ENCODE measurements at places on chromosomes 5 and 9. TPM values are rescaled to one million over a fixed set of nuclear protein-coding genes. Genes with fewer than 3 reads are reported as not detected.

DNA sequence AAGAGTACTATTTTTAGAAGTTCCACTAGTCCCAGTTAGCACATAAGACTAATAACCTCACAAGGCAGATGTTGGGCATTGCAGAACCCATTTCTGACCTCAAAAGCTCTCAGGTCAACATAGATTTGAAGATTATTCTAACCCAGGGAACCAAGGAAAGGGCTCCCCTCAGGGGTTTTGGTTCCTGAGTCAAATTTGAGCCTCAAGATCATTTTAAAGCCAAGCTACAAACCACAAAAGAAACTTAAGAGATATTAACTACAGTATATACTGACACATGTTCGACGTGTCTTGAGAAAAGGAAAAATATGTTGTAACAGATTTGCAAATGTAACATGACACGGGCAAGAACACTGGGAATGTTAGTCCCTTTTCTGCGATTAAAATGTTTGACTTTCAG, 88.6 kb downstream of the GNAQ start:
- no peak for DNase-seq

The CD14 gene
- total RNA-seq: 86.0 TPM

DNA sequence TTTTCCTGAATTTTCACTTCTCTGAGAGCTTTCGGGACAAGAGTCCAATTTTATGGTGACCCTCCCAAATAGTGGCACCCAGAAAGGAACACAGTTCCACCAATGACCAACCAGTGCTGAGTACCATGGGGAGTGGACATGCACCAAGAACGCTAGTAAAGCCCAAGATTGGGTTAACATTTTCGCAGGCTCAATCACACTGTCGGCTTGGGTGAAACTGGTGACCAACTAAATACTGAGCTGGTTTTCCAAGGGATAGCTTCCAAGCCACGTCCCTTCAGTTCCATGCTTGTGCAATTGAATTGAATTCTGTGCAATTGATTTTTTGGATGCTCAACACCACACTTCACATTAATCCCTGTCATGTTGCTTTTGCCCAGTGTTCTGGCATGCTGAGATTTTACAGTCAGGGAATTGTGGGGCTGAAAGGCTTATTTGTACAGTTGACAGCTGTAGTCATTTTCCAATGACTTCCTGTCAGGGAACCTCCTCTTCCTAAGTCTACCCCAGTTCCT, 37.6 kb upstream of the TRMT10B start:
- DNase-seq: no peak

DNA sequence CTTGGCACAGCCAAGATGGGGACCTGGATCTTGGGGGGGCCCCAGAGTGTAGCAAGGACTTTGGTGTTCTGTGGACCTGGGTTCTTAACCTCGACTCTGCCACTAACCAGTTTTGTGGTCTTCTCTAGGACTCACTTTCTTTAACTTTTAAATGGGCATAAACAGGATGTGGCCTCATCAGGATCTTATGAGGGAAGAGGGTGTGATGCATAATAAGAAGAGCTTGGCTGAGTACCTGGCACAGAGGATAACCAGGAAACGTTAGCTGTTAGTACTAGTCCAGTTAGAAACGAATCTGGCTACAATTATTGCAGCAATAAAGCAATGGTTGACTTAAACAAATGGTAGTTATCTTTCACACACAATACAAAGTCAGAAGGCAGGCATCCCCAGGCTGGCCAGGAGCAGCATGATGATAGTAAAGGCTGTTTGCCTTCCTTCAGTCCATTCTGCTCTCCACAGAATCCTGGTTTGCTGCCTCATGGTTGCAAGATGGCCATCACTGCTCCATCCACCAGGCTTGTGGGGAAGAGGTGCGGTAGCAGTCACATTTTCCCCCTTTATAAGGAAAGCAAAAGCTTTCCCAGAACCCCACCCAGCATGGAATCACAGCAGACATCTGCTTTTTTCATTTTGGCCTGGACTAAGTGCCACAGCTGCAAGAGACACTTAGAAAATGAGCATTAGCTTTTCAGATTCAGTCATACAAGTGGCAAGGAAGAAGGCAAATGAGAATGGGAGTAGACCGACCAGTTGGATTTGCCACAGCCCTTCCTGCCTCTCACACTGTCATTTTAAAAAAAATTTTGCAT, 225.0 kb downstream of the AOPEP start:
- no peak for DNase-seq
